ENCODE measurements at places on chromosomes 7 and 10.
A peak's percentile ranks its signal among the peaks of the same experiment; 100 is the strongest.

GRCh38 chr7:130492523-130493274, 814 bp downstream of the MEST start:
- peak; percentile 15 for DNase-seq

DNA sequence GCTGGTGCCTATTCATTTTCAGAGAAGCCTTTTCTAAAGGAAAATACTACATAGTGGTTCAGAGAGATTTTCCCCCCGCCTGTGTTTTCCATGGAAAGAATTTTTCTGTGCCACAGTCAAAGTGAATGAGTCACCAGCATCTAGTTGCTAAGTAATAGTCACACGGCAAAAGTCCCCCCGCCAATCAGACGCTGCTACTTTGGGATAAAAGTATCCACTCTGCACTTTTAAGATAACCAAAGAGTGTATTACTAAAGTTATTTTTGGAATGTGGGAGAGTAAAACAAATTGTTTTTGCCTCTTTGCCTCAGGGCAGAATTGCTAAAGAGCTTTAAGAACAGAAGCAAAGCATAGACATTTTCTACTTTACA, 23.5 kb downstream of the ABLIM1 start:
- DNase-seq: peak; percentile 62

DNA sequence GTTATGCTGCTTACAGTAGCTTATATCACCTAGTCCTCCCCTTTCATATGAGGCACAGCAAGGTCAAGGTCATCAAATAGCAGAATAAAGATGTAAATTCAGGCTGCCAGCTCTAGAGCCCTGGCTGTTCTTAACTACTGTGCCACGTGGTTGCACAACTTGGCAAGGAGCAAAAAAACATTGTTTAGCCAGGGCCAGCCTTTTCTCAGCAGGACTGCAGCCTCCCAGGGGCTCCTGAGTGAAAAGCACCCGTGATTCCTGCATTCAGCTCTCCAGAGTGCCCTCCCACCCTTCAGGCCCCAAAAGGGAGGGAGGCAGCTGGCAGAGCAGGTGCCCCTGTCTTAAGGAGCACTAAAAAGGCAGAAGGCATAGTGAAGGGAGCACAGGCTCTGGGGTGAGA, 31.8 kb upstream of the TM9SF3 start:
- DNase-seq: no peak

DNA sequence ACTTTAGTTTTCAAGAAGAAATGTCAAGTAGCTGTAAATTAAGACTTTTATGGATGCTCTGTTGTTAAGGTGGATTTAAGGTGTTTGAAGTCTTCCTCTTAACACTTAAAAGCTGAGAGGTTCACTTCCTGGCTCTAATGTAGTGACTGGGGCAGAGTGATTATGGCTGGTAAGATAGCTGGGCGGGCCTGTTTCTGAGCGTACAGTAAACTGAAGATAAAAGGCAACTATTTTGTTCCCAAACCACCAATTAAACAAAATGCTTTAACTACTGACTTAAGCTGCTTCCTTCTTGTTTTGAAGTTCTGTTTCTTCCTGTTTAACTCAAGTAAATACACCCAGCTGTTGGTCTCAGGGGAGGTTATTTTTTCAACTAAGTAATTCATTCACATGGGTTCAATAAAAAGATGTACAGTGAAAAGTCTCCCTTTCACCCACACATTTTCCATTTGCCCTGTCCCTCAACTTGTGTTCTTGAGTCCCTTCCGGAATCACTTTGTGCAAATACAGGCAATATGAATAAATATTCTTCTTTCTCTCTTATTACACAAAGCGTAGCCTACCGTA, 19.3 kb downstream of the VWA2 start:
- DNase-seq: no peak

- DNase-seq: no peak
These were observed 47.5 kb downstream of the WIPF3 start for GRCh38 chr7:29853789-29854188.

DNA sequence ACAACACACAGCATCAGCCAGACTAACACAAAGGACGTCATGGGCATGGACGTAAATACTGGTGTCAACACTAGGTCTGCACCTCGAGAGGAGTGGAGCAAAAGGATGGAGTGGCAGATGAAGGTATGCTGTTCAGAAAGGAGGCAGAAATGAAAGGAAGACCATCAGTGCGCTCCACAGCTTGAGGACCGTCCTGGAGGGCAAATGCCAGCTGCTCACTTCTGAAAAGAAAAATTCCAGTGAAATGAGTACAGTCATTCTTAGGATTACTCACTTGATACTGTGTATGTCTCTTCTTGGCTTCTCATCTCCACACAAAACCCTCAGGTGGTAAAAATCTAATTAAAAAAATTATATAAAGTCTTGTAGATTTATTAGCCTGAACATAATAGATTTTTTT, 44.8 kb downstream of the EGFR start:
- peak; percentile 81 for DNase-seq

DNA sequence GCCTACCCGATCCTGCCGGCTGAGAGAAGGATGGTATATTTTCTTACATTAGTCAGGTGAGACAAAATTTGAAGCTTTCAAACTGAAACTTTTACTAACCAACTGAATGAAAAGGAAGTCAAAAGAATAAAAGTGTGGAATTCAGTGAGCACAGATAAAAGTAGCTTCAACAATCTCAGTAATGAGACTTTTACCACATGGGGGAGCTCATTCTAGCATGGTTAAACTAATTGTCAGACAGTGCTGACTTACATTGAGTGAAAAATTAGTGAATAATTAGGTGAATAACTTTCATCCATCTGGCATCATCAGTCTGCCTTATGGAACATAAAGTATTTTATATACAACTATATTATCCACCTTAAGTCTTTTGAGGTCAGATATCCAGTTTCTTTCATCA, 8.4 kb downstream of the FAM237B start:
- DNase-seq: no peak

- DNase-seq: no peak
These were observed 40.4 kb downstream of the PROSER2 start for GRCh38 chr10:11863353-11864109.

DNA sequence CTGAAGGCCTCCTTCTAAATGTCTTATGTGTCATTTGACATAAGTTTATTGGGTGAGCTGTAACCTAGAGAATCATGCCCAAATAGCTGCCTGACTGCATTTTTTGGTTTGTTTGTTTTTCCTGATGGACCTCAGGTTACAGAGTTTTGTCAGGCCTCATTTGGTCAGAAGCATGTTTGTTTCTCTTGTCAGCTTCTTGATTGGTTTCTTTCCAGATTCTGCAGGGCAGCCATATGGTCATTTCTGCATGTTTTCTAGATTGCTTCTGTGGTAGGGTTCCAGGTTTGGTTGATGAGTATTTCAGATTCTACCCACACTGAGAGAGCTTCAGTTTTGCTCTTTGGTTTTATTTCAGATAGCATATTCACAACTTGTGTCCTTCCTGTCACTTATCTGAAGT, 28.0 kb downstream of the GLCCI1 start:
- peak; percentile 45 for DNase-seq

DNA sequence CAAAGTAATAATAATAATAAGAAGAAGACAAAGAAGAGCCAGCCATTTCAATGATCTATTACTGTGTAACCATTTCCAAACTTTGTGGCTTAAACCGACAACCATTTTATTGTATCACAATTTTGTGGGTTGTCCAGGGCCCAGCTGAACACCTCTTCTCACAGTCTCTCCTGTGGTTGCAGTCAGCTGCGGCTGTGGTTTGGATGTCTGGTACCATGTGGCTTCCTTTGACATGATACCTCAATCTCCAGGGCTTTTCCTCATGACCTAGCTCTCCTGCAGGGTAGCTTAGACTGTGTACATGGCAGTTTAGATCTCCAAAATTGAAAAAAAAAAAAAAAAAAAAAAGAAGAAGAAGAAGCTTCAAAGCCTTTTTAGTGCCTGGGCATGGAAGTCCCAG, 72.6 kb upstream of the NFKB2 start:
- no peak for DNase-seq
